ENCODE measurements at places on chromosomes 5 and 9. TPM values are rescaled to one million over a fixed set of nuclear protein-coding genes. Genes with fewer than 3 reads are reported as not detected.

DNA sequence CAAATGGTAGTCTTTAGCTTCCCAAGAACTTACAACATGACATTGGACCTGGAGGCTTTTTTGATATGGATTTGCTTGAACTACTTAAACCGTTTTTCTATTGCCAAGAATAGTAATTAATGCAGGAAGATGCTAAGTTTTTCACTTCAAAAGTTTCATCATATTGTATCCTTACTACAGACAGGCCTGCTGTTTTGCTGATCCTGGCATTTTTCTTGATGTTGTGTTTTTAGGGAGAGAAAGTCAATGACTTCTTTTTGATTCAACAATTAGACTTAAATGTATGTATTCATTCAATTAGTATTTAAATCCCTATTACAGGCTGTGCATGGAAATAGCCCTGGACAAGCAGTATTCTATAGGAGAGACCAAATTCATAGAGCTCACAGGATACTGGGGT is 172.7 kb downstream of the TRPM3 start:
- no peak for DNase-seq

DNA sequence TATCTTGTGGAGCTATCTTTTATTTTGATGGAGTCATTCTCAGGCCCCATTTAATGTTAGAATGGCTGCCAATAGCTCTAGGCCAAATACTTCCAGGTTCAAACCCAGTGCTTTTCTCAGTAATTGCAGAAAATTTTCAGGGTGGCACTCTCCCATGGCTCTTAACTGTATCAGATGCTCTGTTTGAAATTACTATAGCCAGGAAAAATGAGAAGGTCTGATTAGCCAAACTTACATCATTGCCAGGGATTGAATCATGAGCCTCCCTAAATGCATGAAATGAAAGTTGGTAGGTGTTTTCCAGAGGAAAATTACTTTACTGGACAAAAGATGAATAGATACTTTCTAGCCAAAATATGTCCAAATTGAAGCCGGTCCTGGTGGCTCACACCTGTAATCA is 404.8 kb downstream of the MAT2B start:
- no peak for DNase-seq

The DDX4 gene
- polyA plus RNA-seq, result not detected

- DNase-seq, result no peak
These were observed 57.3 kb downstream of the ARSB start for GRCh38 chr5:78927657-78928282.

GRCh38 chr5:136665331-136665730 is 300.0 kb upstream of the TRPC7 start:
- no peak for DNase-seq

GRCh38 chr9:105205787-105206495 is 38.5 kb upstream of the SLC44A1 start:
- no peak for DNase-seq

DNA sequence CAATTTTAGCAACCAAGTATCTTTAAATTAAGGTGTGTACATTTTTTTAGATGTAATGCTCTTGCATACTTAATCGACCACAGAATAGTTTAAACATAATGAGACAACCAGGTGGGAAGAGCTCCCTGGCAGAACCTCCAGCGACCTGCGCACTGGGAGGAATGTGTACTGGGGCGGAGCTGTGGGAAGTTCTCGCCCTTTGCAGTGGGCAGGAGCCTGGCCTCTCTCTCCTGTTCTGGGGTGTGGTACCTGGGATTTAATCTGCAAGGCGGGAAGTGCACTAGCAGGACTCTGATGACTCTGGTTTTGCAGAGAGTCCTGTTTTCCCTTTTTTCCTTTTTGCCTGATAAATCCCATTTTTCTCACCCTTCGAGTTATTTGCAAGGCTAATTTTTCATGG is 150.7 kb downstream of the SLC28A3 start:
- no peak for DNase-seq

The SPINK13 gene
- polyA plus RNA-seq, result 0.37 TPM

DNA sequence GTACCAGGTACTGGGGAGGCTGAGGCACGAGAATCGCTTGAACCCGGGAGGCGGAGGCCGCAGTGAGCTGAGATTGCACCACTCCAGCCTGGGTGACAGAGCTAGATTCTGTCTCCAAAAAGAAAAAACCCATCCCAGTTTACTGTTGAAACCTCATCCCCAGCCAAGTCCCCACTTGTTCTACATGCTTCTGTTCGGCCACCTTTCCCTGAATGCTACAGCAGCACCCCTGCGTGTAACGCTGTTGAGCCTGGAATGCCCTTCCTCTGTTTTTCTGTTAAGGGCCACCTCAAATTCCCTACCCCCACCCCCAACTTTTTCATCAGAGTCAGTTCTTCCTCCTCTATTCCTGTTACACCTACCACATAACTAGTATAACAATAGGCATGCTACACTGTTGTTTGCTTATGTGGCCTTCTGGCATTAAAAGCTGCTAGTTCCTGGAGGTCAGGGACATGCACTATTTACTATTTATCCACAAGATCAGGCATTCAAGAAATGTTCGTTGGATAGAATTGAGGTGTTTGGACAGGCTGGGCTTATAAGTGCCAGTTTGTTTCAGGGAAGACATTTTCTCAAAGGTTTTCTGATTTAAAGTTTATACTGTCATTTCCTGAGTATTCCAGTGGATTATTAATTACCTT is 47.1 kb upstream of the C5orf47 start:
- DNase-seq, result no peak

GRCh38 chr5:57779383-57780223 is 297.0 kb upstream of the ACTBL2 start:
- no peak for DNase-seq

The F2RL2 gene
- 0.35 TPM for polyA plus RNA-seq

The SYK gene
- polyA plus RNA-seq, result 31.1 TPM

The SPINK4 gene
- not detected for polyA plus RNA-seq

DNA sequence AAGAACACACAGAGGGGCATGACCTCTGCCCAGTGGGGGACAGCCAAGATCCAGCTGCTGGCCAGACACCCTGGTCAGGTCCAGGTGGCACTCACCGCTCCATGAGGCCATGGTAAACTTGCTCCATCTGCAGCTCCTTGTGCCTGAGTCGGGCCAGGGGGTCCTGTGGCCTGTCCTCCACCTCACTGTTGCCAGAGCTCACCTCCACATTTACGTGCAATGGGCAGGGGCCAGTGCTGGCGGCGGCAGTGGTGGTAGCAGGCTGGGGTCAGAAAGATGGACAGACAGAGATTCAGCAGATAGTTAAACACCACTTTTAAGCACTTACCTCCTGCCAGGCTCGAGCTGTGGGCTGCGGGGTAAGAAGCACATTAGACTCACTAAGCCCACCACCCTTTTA is 28.0 kb downstream of the AKNA start:
- DNase-seq, result no peak

DNA sequence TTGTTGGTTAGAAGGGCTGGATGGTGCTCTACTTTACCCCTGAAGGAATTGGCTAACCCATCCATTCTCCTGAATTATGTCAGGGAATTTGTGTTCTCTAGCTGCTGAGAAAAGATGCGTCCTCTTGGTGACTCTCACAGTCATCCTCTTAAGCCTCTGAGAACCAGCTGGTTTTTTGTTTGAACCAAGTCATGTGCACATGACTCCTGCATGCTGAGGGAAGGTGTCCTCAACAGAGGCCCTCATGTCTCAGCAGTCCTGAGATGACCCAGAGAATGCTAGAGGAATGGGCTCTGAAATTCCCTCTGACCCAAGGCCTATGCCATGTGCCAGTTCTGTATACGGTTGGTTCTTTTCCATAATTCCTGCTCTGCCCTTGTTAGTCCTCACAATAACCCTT is 10.4 kb upstream of the C5orf63 start:
- no peak for DNase-seq

GRCh38 chr9:72326641-72327040 is 38.4 kb downstream of the ZFAND5 start:
- DNase-seq, result no peak

The GARIN3 gene
- not detected for polyA plus RNA-seq

The IFNA13 gene
- polyA plus RNA-seq, result not detected

- no peak for DNase-seq
These were observed 149.6 kb downstream of the ZNF608 start for GRCh38 chr5:124596595-124597421.

GRCh38 chr9:2675834-2676233 is 41.5 kb upstream of the KCNV2 start:
- no peak for DNase-seq

- DNase-seq, result no peak
These were observed 66.4 kb downstream of the SLCO4C1 start for GRCh38 chr5:102229685-102230084.

GRCh38 chr5:2008851-2009629 is 126.3 kb upstream of the IRX4 start:
- no peak for DNase-seq

- no peak for DNase-seq
These were observed 17.4 kb downstream of the C5orf15 start for GRCh38 chr5:133950821-133951612.

The SLC4A9 gene
- polyA plus RNA-seq, result 23.9 TPM

DNA sequence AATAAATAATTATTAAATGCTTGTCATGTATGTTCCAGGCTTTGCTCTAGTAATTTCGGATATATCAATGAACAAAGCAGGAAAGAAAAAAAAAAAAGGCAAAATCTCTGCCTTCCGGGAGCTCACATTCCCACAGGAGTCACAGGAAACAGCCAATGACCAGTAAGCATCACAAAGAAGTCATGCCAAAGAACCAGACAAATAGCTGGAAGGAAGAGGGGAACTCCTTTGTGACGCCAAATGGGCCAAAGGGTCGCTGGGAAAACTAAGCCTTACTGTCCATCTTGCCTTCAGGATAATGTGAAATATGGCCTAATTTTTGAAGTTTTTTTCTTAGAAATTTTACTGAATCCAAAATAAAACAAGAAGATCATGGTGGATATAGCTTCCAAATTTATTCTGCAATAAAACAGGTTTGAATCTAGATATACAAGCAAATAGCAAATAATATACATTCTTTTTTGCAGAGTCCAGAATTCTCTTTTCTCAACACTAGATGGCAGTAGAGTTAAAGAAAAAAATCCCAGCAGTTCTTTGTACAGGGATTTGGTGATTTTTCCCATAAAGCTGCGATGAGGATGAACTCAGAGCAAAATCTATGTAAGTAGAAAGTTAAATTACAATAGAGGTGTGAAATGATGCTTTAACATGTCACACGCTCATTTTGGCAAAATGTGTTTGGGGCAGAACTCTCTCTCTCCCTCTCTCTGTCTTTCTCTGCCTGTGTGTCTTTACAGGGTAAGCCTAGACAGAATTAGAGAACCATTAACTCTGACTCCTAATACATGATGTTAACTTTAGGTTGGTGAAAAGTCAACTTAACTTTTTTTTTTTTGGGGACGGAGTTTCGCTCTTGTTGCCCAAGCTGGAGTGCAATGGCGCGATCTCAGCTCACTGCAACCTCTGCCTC is 60.0 kb upstream of the TUT7 start:
- peak; percentile 48 for DNase-seq

- DNase-seq, result no peak
These were observed at the start of gene FUT7 for GRCh38 chr9:137031904-137032640. TSS of gene FUT7 (minus strand) at chr9:137032088. CDS start at chr9:137031991, 97 bp downstream.

DNA sequence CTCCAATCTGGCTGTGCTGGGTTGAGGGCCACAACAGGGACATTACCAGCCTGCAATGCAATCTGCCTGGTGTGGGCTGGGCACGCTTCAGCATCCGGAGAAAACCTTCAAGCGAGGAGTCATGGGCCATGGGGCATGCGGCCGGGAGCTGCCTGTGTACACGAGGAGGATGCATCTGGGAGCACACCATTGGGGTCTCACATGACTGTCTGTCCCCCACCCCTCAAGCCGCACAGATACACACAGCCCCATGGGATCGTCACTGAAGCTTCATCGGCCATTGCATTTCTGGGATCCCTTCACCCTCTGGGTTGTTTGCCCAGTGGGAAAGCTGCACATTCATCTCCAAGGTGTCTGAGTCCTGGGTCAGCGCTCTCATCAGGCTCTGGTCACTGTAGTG is 9.9 kb downstream of the LCN1 start:
- DNase-seq, result no peak

The FABP6 gene
- not detected for polyA plus RNA-seq

GRCh38 chr9:68970151-68970550 is 43.8 kb downstream of the PRKACG start:
- DNase-seq, result no peak

GRCh38 chr9:126894052-126894603 is 20.5 kb upstream of the RALGPS1 start:
- no peak for DNase-seq

GRCh38 chr5:176927562-176927961 is 28.4 kb upstream of the HK3 start:
- no peak for DNase-seq

- DNase-seq, result no peak
These were observed 98.7 kb downstream of the RAPGEF6 start for GRCh38 chr5:131536211-131536826.

GRCh38 chr5:108827131-108827530 is 79.4 kb downstream of the FER start:
- no peak for DNase-seq

- no peak for DNase-seq
These were observed 29.2 kb upstream of the MSANTD3 start for GRCh38 chr9:100397529-100398266.

DNA sequence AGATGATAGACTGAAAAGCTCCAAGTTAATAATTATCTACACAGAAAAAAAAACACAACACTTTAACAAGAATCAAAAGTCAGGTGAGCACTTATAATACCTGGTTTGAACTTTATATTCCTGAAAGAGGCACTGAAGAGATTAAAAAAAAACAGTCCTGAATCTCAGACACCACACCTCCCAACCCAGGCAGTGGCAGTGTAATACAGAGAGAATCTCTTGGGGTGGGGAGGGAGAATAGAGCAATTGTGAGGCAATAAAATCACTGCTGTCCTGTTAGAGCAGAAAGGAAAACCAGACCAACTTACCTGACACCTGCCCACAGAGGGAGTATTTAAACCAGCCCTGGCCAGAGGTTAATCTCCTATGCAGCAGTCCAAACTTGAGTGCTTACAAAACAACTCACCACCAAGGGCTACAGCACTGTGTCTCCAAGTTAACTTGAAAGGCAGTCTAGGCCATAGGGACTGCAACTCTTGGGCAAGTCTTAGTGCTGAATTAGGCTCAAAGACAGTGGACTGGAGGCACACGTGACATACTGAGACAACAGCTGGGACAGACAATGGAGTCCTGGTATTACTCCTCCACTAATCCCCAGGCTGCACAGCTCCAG is 54.2 kb downstream of the SLCO4C1 start:
- DNase-seq, result no peak

DNA sequence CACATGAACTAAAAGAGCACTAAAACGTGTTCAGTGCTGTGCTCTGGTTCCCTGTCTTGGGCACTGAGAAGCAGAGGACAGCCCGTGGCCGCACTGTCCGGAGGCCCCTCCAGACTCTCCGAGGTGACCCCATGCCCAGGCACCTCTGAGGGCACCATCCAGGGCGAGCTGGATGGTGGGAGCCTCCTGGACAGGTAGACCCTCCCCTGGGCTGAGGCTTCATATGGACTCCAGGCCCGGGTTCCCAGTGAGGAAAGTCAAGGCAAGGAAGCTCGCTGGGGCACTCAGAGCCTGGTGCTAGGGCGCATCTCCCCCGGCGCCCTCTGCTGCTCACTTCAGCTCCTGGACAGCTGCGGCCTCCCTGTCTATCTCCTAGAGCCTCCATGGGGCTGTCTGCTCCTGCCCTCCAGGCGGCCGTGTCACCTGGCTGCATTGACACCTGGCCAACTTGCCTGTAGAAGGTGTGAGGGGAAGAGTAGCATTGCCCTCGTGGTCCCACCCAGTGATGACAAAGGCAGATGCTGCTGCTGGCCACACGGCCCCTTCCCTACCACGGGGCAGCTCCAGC is 178.2 kb upstream of the IRX1 start:
- no peak for DNase-seq

The NMUR2 gene
- polyA plus RNA-seq, result 0.15 TPM

All from right renal cortex interstitium (tissue), 3 donors.